ENCODE measurements at places on chromosomes 16 and 17.
A peak's percentile ranks its signal among the peaks of the same experiment; 100 is the strongest.

GRCh38 chr16:23145186-23145585 is 4.1 kb downstream of the USP31 start:
- DNase-seq: no peak

- no peak for DNase-seq
These were observed 396.4 kb upstream of the CCL2 start for GRCh38 chr17:33858682-33859081.

- no peak for DNase-seq
These were observed 11.9 kb upstream of the CLEC18A start for GRCh38 chr16:69938981-69939820.

GRCh38 chr17:75146592-75146991 is 7.7 kb downstream of the JPT1 start:
- DNase-seq: no peak

DNA sequence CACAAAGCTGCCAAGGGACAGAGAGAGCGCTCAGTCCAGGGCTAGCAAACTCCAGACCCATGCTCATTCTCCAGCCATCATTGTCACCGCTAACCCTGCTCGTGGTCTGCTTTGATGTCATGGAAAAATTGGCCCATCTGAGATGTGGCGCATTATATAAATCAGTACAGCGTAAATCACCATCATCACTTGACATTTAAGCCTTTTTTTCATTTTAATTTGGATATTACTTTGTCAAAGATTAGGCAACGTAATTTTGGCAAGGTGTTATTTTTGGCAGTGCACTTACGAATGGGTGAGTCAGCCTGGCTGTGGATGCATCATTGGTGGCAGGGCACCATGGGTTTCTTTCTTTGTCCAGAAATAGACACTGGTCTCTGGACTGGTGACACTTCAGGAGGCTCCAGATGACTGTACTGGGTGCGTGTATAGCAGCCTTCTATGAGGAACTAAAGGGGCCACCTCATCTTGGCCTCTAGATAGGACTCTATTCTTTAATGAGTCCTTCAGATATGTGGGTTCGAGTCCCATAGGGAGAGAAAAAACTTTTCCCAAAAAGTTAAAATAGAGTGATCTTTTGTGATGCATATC is 166.3 kb downstream of the MSI2 start:
- DNase-seq: no peak

DNA sequence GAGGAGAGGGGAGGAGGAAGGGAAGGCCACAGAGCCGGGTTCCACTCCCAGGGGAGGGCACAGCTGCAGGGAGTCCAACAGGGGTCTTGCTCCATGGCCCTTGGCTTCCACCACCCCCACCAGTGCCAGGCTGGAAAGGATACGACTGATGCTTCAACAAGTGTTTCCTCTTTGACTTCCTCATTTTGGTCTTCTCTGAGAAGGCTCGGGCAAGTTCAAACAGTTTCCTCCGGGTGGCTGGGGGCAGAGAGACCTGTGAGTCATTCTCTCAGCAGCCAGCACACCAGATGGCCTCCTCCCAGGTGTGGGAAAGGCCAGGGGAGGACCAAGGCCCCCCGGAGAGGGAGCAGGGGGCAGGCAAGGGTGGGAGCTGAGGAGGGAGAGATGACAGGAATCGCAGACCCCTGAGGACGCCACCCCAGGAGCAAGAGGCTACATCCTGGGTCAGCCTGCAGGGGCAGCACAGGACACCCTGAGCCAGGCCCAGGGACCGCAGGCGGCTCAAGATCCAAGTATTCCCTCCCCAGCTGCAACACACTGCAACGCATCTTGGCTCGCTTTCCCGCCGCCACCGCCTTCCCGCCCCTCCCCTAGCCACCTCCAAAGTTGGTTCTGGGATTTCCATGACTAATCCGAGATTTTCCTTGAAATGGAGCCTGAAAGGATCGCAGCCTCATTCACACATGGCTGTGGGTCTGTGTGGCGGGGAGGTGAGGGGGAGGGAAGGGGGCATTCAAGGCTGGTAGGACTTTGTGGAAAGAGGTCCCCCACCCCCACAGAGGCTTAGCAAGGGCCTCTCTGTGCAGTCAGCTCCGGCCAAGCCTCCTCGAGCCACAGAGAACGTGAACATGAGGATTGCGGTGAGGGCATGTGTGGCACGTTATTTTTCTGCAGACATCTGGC is 18.4 kb upstream of the MRPS23 start:
- peak; percentile 56 for DNase-seq

GRCh38 chr17:40124279-40125141 is 2.7 kb downstream of the MSL1 start:
- no peak for DNase-seq

- no peak for DNase-seq
These were observed 15.4 kb downstream of the CLUH start for GRCh38 chr17:2695961-2696760.

DNA sequence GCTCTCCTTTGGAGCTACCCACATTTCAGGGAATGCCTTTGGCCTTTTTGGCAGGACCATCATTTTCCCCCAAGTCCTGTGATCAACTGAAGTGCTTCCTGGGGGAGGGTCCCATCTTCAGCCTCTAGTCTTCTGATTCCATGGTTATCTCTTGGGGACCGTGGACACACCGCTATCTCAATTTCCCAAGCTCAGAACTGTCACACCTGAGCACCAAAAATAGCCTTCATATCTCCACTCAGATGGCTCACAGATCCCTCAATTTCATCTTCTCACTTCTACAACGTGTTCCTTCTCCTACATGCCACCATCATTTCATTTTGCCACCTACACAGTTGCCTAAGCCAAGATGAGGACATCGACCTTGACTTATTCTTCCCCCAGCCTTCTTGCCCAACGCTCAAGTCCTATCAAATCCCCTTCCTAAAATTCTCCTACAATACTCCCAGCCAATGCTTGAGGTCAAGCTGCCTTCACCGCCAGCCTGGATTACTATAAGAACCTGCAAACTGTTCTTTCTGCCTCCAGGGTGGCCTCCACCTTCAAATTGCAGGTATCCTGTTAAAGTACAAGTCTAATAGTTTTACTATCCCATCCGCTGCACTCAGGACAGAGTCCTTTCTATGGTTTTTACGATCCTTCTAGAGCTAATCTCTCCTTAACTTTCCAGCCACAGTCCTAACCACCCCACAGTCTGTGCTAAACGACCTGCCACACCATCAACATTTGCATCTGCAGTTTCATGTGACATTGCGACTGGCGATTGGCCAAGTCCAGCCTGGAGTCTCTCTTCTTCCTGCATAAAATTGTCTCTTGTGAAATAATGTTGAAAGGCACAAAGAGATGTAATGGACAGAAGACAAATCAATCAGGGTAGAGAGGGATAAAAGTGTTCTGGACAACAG is 6.2 kb downstream of the ATP6V0D1 start:
- DNase-seq: no peak

- DNase-seq: no peak
These were observed 91.7 kb upstream of the DNAH17 start for GRCh38 chr17:78668847-78669246.

- DNase-seq: no peak
These were observed 26.4 kb upstream of the LONP2 start for GRCh38 chr16:48217708-48218107.

GRCh38 chr17:17215575-17215974 is 9.4 kb upstream of the PLD6 start:
- no peak for DNase-seq
